Cerebellar nuclear complex (tissue), 1 donor: ENCODE measurements at places on chromosomes 16 and 17.

- no peak for DNase-seq
These were observed 57.3 kb upstream of the HNF1B start for GRCh38 chr17:37802061-37802595.

DNA sequence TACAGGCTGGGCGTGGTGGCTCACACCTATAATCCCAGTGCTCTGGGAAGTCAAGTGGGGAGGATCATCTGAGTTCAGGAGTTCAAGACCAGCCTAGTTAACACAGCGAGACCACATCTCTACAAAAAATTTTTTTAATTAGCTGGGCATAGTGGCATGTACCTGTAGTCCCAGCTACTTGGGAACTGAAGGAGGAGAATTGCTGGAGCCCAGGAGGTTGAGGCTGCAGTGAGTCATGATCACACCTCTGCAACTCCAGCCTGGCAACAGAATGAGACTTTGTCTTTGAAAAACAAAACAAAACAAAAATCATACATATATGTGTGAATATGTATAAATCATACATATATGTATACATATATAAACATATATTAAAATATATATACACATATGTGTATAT, 54.1 kb upstream of the MARCHF10 start:
- DNase-seq, result no peak

DNA sequence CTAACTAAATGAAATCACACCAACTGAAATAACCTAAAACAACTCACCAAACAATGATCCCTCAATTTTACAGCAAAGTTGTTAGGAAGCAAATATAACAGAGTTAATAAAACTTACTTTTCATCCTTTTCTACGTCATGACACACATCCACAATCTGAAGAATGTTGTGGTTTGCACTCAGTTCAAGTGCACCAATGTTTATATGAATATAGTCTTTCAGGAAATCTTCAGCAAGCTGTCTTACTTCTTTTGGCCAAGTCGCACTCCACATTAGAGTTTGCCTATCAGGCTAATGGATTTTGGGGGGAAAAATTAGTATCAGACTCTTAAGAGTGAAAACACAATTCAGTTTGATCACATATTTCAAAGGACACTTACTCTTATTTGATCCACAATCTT, 3.3 kb downstream of the DDX5 start:
- no peak for DNase-seq

DNA sequence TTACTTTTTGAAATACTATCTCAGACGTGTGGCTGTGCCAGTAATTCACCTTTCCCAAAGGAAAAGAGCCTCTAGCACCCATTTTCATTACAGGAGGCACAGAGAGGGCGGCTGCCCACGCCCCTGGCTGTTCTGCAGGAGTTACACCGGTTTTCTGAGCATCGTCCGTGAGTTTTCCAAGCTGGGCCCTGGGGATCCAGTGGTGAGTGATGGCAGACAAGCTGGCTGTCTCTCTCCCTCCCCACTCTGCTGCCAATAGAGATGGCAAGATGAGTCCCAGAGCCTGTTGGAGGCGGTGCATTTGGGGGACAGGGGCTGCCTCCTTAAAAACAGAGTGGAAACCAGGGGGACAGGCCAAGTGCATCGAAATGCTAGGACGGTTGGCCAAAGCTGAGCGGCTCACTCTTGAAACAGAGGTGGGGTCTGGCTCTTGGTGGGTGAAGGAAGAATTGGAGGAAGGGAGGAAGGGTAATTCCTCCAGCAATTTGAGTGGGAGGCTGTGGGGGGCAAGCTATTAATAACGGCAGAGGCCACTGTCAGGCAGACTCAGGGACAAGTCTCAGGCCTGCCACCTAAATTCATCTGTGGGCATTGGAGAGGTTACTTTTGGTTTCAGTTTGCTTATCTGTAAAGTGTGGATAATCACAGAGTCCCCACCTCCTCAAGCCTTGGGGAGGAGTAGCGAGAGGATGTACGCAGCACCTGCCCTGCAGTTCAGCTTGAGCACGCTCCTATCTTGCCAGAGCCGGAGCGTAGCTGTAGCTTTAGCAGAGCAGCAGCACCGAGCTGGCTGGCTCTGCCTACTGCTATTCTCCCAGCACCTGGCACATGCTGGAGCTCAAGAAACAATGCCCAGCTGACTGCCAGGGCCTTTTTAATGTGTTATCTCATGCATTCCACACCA, 7.5 kb upstream of the NOS2 start:
- no peak for DNase-seq

GRCh38 chr17:37789771-37790541, 45.1 kb upstream of the HNF1B start:
- DNase-seq, result no peak

GRCh38 chr16:84144209-84144858, 643 bp downstream of the HSDL1 start:
- DNase-seq, result no peak

GRCh38 chr17:80262291-80262690, 1.6 kb downstream of the RNF213 start:
- no peak for DNase-seq

DNA sequence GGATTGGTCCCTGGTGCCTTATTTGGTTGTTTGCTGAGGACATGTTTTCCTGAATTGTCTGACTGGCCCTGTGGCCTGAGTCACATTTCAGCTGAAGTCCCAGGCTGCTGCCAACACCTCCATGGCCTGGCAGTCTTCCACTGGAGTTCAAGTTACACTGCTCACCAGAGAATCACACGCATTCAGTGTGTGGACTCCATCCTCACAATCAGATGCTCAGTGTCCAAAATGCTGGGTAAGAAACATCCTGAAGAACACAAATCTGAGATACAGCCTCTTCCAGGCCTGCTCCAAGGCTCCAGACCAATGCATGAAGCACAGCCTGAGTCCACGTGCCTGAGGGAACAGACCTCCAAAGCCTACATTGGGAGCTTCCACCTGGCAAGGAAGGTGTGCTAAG, 19.2 kb downstream of the CD300LB start:
- DNase-seq, result no peak

GRCh38 chr16:54135361-54136275, 151.0 kb downstream of the IRX3 start:
- no peak for DNase-seq
